Non-pigmented ciliary epithelial cell (primary cell): ENCODE measurements at places on chromosomes 12 and 14.
A peak's percentile ranks its signal among the peaks of the same experiment; 100 is the strongest.

GRCh38 chr12:46531059-46531785, 158.6 kb upstream of the SLC38A2 start:
- DNase-seq = no peak

DNA sequence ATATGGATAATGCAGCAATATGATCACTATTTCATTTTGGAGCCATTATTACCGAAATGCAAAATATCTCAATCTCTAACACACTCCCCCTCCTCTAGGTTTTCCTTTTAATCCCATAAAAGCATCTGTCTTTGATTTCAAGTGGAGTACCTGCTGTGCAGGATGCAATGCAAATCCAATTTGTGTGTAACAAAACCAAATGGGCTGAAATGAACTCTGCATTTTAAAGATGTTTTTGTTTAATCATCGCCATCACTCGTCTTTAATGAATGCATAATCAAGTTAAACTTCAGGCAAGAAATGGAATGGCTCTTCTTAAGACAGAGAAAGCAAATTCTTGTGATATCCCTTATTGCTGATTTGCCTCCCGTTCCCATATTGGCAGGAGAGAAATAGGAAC, 114.3 kb downstream of the SLC15A5 start:
- no peak for DNase-seq

DNA sequence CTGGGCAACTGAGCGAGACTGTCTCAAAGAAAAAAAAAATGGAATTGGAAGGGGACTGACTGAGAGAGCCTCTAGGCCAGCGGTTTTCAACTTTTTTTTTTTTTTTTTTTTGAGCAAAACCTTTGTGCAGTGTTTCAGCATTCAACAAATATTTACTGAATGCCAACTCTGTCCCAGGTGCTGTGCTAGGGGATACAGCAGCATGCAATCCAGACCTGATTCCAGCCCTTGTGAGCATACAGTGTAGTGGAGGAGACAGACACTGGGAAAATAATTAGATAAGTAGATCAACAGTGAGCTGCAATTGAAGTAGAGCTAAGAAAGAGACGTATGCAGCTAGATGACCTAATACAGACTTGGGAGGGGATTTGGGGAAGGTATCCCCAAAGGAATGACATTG, 23.8 kb upstream of the LTBP2 start:
- DNase-seq = no peak

- no peak for DNase-seq
Measured at GRCh38 chr12:115078990-115079389, 395.0 kb upstream of the TBX3 start.

GRCh38 chr14:29865299-29865698, 62.3 kb downstream of the PRKD1 start:
- DNase-seq = no peak

DNA sequence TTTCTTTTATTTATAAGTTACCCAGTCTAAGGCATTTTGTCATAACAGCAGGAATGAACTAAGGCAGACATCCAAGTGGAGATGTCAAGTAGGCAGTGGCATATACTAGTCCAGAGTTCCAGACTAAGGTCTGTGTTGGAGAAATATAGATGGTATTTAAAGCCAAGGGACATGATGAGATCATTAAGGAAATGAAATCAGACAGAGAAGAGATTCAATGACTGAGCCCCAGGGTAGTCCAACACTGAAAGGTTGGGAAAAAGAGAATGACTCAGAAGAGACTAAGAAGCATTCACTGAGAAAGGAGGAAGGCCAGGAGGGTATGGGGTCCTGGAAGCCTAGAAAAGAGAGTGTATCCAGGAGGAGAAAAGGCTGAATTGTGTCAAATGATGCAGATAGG, 442.2 kb upstream of the CCDC196 start:
- peak; percentile 9 for DNase-seq

DNA sequence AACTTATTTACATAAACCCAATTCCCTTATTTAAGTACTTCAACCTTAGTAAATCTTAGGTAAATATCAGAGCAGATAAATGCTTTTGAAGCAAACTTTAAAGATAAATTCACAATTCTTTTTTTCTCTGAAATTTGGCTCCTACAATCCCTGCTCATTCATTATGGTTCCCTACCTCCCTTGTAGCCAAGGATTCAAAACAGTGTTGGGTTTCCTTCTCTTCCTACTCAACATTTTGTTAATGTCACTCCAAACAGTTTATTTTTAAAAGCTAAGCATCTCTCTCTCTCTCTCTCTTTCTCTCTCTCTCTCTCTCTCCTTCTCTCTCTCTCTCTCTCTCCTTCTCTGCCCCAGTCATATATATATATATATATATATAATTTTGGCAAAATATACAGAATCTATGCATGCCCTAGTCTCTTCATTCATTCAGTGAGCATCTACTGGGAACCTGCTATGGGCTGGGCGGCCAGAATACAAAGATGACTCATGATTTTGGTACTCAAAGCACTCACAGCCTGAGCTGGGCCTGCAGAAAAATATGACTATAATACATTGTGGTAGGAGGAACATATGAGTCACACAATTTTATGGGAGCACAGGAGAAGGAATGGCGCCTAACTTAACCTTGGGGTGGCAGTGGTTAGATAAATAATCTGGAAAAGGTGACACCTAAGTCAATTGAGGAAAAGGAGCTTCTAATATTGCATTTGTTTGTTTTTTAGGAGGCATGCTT, 123.7 kb upstream of the DHRS4 start:
- DNase-seq = peak; percentile 79

GRCh38 chr14:51865953-51866747, 5.7 kb downstream of the GNG2 start:
- DNase-seq = no peak

DNA sequence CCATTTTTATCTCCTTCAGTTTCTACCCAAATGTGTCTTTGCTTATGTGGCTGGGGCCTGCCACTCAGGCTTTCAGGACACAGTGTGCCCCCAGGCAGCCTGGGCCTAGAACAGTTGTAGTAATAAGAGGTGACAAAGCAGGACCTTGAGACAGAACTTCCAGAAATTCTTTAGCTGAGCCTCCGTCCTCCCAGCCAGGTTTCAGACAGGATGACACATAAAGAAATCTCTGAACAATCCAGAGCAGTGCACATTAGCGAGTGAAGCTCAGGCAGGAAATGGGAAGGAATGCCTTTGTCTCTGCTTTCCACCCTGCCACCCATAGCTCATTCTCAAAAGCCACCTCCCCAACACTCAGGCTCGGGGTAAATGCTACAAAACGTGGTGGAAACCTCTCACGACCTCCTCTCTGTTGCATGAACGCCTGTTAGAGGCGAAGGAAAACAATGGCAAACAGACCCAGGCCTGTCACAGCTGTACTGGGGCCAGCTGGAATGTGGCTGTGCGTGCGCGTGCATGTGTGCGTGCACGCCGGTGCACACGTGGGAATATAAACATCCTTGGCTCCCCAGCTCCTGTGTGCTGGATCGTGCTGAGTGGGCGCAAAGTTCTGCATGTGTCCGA, 286.7 kb downstream of the ZFP36L1 start:
- no peak for DNase-seq

DNA sequence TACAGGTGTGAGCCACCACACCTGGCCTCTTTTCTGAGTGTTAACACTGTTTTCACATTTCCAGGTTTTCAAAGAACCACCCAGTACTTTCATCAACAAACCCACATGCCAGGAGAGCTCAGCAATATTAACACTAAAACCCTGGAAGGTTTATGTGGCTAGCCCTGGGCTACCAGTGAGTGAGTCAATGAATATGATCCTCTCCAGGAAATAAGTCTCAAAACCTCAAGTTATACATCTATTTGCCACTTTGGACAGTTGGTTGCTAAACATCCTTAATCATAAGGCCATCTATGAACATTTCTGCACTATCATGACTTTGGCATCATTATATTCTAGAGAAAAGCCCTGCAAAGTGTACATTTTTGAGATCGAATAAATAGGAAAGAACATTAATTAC, 6.3 kb upstream of the CDKL1 start:
- DNase-seq = no peak

GRCh38 chr14:22099942-22100763, 426.5 kb upstream of the OR4E1 start:
- DNase-seq = peak; percentile 35

DNA sequence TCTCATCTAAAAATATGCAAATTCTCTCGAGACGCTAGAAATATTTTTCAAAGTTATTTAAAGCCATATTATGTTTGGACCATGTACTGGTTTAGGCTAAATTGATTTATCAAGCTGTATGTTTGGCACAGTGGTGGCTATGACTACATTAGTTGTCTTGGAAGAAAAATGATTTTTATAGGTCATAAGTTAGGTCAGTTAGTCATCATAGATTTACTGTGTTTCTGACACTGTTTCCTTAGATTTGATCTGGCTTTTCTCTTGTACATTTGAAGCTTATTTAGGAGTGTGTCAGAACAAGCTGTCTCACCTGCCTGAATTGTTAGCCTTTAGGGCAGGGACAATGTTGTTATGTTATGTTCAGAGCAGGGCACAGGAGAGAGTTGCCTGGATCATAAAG, 161.1 kb upstream of the FBXO33 start:
- no peak for DNase-seq

- DNase-seq = no peak
Measured at GRCh38 chr12:26845057-26845666, 12.2 kb upstream of the ITPR2 start.

DNA sequence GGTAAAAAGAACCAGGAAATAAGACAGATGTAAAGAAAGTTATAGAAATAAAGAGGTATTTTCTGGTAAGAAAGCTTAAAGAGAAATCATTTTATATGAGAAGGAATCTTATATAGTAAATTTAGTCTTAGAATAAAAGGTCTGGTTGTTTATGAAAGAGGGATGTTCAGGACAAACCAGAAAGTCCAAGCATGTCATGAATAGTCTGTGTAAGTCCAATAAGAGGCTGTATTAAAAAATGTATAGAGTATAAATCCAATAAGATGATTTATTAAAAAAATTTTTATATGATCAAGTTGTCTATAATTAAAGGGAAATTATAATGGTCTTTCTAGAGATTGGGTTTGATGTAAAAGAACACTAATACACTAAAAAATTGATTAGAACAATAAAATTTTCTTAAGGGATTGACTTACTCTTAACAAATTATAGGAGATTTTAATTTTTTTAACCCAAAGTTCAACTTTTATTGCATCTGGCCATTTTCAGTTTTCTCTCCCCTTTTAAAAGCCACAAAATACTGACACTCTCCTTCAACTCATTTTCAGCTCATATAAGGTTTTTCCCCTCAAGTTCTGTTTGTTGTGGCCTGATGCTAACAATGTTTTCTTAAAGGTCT, 35.1 kb downstream of the ST8SIA1 start:
- no peak for DNase-seq

DNA sequence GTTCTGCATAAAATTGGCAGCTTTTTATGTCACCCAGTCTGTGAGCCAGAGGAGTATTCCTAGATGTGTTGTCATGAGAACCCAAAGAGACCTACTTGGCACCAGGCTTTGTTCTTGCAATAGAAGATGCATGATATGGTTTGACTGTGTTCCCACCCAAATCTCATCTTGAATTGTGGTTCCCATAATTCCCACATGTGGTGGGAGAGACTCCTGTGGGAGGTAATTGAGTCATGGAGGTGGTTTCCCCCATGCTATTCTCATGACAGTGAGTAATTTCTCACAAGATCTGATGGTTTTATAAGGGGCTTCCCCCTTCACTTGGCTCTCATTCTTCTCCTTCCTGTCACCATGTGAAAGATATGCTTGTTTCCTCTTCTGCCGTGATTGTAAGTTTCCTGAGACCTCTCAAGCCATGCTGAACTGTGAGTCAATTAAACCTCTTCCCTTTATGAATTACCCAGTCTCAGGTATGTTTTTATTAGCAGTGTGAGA, 572.0 kb upstream of the ATP2B1 start:
- no peak for DNase-seq

GRCh38 chr12:123122626-123123025, 28.3 kb downstream of the PITPNM2 start:
- DNase-seq = no peak

DNA sequence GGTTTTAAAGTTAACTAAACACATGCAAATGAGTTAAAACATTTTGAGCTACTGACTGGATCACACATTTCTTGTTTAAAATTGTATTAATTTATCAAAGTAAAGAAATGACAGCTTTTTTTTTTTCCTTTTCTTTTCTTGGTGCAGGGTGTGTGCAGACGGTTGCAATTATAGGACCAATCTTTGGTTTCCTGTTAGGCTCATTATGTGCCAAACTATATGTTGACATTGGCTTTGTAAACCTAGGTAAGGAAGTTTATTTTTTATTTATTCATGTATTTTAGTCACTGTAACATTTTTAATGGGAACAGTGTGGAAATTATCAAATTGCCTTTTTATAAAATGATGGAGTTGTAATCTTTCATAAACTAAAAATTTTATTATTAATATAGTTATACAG, 21.9 kb downstream of the SLCO1C1 start:
- no peak for DNase-seq

DNA sequence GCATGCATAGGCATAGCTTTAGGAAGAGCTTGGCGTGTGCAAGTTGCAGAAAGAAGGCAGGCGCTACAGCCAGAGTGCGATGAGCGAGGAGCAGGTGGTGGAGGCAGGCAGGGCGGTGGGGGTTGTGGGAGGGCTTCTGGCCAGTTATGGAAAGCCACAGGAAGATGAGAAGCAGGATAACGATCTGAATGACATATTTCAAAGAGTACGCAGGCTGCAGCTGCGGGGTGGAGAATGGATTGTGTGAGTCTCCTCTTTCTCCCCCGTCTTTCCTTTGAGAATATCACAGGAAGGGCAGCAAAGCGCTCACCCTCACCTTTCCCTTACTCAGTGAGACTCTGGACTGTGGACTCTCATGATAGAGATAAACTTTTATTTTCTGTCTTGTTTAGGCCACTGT, 48.7 kb upstream of the PLXNC1 start:
- peak; percentile 89 for DNase-seq

DNA sequence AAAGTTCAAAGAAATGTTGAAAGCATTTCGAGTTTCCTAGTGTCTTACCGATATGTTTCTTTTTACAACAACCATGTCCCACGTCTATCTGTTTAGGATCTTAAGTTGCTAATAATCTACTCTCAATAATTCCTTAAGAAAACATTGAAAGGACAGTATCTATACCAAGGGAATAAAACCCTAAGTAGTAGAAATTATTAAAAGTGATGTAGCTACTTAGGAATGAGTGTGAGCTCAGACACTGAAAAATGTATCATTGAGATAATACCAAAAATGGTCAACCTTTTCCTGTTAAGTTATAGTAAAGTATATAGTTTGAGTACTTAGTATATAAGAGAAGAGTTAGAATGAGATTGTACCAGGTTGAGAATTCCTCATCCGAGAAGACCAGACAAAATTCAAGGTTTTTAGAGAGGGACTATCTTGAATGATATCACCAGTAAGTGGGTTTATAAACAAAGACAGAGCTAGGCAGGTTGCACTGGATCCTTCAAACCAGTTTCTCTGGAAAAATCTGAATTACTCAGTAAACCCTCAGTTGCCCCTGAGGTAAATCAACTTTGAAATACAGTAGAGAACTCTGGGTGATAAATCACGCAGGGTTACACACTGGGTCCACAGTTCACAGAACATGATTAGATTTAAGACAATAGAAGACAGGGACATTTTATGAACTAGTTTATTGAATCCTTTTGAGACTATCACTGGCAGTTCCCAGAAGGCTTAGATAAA, 96.8 kb downstream of the ERGIC2 start:
- peak; percentile 45 for DNase-seq
